ENCODE measurements at places on chromosomes 3 and 15.

- DNase-seq: no peak
Measured at GRCh38 chr15:69701198-69701597, 248.6 kb downstream of the RPLP1 start.

DNA sequence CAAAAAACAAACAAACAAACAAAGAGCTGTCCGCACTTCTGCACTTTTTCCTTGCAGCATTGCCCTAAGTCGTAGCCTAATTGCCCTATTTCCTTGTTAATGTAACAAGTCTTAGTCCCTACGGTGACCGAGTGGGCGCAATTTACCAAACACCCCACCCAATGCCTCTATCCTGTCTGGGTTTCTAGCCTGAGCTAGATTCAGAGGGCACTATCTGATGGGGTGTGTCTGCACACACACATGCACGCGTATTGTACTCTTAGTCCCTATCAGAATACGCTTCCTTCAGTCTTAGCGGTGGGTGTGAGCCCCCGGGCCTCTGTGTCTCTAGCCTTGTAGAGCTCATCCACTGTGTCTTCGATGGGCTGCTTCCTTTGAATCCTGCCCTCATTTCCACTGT is 125.9 kb upstream of the DLG1 start:
- no peak for DNase-seq

GRCh38 chr3:119351581-119351980 is 57.4 kb downstream of the ARHGAP31 start:
- DNase-seq: no peak

DNA sequence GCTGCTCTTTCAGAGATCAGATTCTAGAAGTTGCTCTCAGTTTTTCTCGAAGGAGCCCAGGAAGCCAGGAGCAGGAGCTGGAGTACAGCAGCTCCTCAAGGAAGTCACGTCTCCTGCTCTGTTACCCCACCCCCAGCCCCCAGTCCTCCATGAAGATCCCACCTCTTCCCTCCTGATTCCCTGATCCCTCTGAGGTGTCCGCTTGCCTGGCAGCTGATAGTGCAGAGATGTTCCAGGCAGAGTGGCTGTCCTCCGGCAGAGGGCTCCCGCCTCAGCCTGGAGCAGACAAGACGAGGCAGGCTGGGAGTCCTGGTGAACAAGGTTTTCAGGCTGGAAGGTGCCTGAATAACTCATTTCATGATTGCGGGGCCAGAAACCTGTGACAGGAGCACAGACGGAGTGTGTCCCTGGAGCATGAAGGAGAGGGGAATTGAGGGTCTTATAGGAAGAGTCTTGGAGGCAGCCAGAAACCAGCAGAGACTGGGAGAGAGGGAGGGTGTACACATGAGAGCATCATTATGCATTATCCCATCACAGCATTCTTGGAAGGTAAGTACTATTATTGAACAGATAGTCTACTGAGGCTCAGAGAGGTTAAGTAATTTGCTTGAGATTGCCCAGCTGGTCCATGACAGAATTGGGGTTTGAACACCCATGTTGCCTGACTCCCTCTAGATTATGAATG is 1.2 kb downstream of the HRH1 start:
- no peak for DNase-seq

- no peak for DNase-seq
Measured at GRCh38 chr3:50525987-50526386, 22.6 kb upstream of the CACNA2D2 start.

GRCh38 chr3:122941228-122942206 is 86.0 kb downstream of the SEMA5B start:
- no peak for DNase-seq

GRCh38 chr3:71634671-71635070 is 51.1 kb upstream of the FOXP1 start:
- no peak for DNase-seq

DNA sequence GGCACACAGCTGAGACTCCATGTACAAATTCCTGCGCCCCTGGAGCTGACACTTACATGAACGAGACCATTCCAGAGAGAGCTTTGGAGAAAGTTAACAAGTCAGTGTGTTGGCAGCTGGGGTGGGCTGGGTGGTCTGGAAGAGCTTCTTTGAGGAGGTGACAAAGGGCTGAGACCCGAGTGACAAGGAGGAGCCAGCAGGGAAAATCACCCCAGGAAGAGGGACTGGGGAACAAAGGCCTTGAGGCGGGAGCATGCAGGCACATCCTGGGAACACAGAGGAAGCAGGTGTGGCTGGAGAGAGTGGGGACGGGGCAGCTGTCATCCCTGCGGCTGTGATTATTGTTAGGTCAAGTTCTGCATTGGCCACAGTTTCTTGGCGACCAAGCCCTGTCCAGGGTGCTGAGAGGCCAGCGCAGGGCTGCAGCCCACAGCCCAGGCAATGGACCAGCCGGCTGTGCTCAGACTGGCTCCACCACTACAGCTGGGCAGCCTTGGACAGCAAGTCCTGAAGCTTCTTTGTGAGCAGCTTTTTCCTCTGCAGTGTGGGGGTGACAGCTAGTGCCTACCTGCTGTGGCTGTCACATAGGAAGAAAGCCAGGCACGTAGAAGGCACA is 34.2 kb upstream of the PRR23E start:
- DNase-seq: no peak

All from AG04449 (cell line).